ENCODE measurements at places on chromosomes 13 and 19.

- no peak for DNase-seq
These were observed 2860.6 kb upstream of the PCDH20 start for GRCh38 chr13:64276232-64276631.

DNA sequence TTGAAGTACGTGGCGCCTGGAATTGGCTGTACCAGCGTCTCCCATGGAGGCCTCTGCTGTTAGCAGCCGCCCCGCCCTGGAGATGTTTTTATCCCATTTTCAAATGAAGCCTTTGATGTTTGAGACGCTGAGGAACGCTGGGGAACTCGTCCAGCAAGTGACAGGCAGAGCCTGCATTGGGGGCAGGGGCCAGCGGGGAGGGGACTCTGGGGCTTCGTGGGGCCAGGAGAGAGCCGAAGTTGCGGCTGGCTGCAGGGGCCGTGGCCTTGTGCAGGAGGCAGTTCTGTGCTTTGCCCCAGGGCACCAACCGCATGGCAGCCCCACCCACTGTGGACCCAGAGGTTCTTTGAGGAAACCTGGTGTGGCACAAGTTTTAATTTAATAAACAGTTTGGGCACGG lies 13.5 kb downstream of the SPPL2B start:
- DNase-seq = no peak

GRCh38 chr13:102550507-102550906 lies 46.3 kb upstream of the TPP2 start:
- DNase-seq = no peak

GRCh38 chr19:34480971-34481841 lies at the start of gene WTIP:
Gene WTIP (plus strand): TSS chr19:34481758. CDS start chr19:34481975, 217 bp downstream.
- DNase-seq = peak; percentile 33

GRCh38 chr19:55484593-55485438 lies at the start of gene NAT14:
Gene NAT14 (plus strand): TSS chr19:55485188. CDS start chr19:55485709, 521 bp downstream.
- DNase-seq = no peak

DNA sequence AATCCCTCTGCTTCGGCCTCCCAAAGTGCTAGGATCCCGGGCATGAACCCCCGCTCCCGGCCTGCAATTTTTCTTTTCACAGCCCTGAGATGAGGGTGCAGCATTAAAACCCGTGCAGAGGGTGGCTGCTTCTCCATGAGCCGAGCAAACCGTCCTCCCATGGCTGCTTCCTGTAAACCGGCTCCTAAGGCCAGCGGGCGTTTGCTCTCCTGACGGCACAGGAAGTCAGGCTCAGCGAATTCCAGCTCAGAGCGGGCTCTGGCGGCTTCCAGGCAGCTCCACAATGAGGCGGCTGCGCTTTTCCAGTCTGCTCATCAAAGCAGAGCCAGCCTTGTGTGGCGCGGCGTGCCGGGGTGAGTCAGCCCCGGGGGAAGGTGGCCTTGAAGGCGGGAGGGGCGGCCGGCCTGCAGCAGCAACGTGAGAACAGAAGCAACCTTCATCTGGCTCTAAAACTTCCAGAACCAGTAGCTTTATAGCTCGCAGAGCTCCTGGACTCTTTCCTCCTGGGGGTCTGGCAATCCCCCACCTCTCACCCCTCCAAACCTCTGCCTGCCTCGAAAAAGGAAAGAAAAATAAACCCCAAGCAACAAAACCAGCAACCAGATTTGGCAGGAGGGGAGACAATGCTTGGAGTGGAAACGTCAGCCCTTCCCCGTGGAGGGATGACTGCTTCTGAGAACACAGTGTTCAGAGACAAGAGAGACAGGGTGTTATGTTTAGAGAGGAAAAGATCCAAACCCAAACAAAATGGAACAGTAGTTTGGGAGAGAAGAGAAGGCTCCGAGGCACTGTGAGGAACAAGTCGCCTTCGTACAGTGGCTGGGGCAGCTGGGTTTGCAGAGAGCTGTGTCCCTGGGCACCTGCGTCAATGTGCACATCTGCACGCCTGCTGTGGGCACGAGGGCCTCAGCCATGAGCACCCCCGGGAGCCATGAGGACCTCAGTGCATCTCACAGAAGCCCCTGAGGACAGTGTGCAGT lies 67.8 kb downstream of the GADD45B start:
- peak; percentile 90 for DNase-seq

- DNase-seq = no peak
These were observed 588 bp downstream of the DNASE2 start for GRCh38 chr19:12880551-12881171.

- DNase-seq = peak; percentile 83
These were observed 383.6 kb downstream of the SLITRK1 start for GRCh38 chr13:83498481-83499190.

GRCh38 chr13:34345258-34345965 lies 527.5 kb downstream of the RFC3 start:
- DNase-seq = no peak

DNA sequence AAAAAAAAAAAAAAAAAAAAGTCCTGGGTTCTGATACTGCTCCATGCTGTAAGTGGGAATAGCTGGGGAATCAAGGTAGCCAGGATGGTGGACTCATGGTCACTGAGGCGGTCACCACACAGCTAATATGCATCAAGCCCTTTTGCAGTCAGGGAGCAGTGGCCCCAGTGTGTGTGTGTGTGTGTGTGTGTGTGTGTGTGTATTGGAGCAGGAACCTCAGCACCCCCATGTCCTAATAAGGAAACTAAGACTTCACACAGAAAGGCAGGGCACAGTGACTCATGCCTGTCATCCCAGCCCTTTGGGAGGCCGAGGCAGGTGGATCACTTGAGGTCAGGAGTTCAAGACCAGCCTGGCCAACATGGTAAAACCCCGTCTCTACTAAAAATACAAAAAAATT lies 12.0 kb downstream of the B3GNT3 start:
- no peak for DNase-seq

- DNase-seq = no peak
These were observed 210.1 kb upstream of the SPRY2 start for GRCh38 chr13:80550971-80551441.

DNA sequence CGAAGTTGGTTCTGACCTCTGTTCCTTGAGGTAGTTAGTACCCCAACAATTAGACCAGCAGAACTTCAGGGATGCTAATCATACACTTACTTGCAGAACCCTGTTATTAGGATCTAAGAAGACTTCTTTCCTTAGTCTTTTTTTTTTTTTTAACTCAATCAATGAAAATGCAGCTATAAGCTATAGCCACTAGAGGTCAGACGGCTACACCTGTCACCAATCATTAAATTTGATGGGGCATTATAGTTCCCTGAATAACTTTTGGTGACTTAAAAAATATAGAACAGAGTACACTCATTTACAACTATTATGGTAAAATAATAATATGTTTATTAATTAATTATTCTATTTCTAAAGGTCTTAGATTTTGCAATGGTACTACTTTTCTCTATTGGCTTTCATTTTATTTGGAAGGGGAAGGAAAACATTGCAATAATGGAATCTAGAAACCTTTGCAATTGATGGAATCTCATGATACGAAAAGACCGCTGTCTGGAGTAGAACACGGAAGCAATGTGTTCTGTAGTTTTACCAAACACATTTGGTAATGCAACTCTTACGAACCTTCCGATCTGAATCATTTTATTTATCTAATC lies 483.2 kb downstream of the DIAPH3 start:
- DNase-seq = peak; percentile 38

- peak; percentile 33 for DNase-seq
These were observed at the start of gene SHFL for GRCh38 chr19:10085641-10086590. Gene SHFL (plus strand): TSS chr19:10086317. CDS start chr19:10086428, 111 bp downstream.
